ENCODE measurements at places on chromosomes 1 and 21. TPM values are rescaled to one million over a fixed set of nuclear protein-coding genes. Genes with fewer than 3 reads are reported as not detected.
A peak's percentile ranks its signal among the peaks of the same experiment; 100 is the strongest.

DNA sequence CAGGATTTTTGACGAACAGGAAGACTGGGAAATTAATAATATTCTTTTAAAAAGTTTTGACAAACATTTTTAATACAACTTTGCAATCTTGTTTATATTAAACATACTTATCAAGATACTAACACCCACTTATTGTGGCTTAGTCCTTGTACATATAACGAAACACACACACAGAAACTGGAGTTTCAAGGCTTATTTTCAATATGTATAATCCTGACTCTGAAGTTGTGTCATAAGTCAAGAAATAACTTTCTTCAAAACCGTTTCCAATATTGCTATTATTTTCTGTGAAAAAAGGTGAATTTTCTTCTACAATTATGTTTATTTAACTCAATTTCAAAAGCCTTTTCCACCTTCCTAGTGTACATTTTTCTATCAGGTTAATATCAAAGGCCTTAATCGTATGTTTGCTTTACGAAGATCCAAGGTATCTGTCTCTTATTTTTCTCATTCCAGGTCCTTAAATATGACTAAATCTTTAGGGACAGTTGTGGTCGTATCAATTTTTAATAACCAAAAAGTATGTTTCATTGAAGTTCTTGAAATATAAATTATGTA lies 1.8 kb downstream of the CDKN2C start:
- no peak for DNase-seq

- no peak for DNase-seq
Observed at GRCh38 chr1:107867422-107867821, 97.6 kb downstream of the VAV3 start.

GRCh38 chr1:206986402-206986801 lies 16.1 kb upstream of the FCAMR start:
- DNase-seq, result no peak

GABRD gene
- 1.4 TPM for polyA plus RNA-seq

LRRC38 gene
- polyA plus RNA-seq, result not detected

- peak; percentile 27 for DNase-seq
Observed at GRCh38 chr1:64242895-64243756, 39.7 kb downstream of the UBE2U start.

CLDN19 gene
- polyA plus RNA-seq, result 119 TPM

DNA sequence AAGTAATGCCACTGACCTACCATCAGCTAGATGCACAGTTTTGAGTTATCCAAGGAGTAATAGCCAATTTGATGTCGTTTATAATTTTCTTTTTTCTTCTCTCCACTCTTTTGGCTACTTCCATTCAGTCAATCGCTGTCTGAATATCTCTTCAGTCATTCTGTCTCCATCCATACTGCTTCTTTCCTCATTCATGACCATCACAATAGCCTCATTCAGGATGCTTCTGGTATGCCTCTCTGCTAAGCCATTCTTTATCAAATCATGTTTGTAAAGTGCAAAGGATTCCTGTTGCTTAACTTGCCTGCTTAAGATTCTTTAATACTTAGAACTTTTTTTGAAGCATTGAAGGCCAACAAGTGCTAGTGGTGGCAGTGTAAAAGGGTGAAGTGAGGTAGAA lies 20.2 kb downstream of the TYW3 start:
- no peak for DNase-seq

DNA sequence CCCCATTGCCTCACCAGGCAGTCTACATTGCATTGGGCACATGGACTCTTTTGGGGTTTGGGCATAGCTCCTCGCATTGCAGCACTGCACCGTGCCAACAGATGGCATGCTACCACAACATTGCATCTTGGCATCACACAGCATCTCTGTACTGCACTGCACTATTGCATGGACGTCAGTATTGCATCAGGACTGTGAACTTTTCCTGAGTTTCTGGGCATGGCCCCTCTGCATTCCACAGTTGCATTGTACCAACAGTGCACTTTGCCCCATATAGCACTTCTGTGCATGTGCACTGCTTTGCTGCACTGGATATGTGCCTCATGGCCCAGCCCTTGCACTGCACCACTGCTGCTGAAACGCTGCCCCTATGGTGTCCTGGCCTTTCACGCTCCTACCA lies 9.6 kb downstream of the PTPRU start:
- no peak for DNase-seq

GRCh38 chr1:89499320-89499719 lies 25.3 kb upstream of the LRRC8B start:
- DNase-seq, result no peak

GRCh38 chr1:17903386-17903785 lies 148.3 kb downstream of the ACTL8 start:
- DNase-seq, result no peak

DNA sequence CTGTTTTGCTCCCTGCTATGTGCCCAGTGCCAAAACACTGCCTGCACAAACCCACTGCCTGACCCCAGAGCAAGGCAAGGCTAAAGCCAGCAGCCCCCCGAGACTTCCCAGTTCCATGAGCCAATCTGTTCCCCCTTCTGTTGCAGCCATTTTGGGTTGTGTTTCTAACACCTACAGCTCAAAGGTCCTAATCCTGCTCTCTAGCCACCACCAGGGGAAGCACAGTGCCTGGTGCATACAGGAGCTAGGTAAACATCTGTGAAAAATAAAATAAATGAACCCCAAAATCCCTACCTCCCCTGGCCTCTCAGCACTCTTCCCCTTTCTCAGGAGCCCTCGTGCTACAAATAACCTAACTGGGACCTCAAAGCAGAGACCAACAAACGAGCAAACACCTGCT lies 190.2 kb downstream of the MATN1 start:
- DNase-seq, result no peak

- DNase-seq, result peak; percentile 24
Observed at GRCh38 chr1:3968851-3969250, 68.8 kb upstream of the C1orf174 start.

IRF6 gene
- polyA plus RNA-seq, result 20.6 TPM

DNA sequence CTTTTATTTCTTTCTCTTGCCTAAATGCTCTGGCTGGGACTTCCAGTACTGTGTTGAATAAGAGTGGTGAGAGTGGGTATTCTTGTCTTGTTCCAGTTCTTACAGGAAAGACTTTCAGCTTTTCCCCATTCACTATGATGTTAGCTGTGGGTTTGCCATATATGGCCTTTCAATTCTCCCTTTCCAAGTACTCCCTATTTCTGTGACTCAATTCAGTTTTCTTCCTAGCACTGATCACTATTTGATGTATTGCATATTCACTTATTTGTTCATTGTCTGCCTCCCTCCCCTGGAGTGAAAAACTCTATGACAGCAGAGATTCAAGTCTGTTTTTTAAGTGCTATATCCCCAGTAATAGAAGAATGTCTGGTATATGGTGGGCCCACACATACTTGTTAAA lies 618.2 kb upstream of the CAMK1G start:
- DNase-seq, result no peak

GRCh38 chr1:230705289-230706019 lies 8.5 kb downstream of the AGT start:
- DNase-seq, result no peak

FYB2 gene
- 0.96 TPM for polyA plus RNA-seq

COL6A2 gene
- polyA plus RNA-seq, result 264 TPM

- DNase-seq, result no peak
Observed at GRCh38 chr1:61085983-61086644, 3.8 kb downstream of the NFIA start.

GRCh38 chr21:25872271-25872670 lies 137.5 kb downstream of the GABPA start:
- DNase-seq, result no peak

- peak; percentile 42 for DNase-seq
Observed at GRCh38 chr1:5067246-5067645, 412.8 kb downstream of the AJAP1 start.

DNA sequence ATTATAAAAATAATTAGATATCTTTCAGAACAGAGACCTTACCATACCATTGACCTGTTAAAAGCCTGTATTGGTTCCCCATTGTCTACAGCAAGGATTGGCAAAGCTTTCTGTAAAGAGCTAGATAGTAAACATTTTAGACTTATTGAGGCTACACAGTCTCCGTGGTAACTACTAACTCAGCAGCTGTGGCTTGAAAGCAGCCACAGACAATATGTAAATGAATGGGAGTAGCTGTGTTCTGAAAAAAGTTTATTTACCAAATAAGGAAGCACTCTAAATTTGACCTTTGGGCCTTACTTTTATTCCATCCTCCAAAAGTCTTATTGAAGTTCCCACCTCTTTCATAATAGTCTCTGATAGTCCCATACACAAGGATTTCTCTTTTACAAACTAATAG lies 39.7 kb downstream of the NUP210L start:
- no peak for DNase-seq

GRCh38 chr1:47870946-47871676 lies 126.1 kb downstream of the TRABD2B start:
- no peak for DNase-seq

OR2T2 gene
- polyA plus RNA-seq, result not detected

GRCh38 chr1:31657020-31657804 lies 12.5 kb upstream of the PEF1 start:
- no peak for DNase-seq

DNA sequence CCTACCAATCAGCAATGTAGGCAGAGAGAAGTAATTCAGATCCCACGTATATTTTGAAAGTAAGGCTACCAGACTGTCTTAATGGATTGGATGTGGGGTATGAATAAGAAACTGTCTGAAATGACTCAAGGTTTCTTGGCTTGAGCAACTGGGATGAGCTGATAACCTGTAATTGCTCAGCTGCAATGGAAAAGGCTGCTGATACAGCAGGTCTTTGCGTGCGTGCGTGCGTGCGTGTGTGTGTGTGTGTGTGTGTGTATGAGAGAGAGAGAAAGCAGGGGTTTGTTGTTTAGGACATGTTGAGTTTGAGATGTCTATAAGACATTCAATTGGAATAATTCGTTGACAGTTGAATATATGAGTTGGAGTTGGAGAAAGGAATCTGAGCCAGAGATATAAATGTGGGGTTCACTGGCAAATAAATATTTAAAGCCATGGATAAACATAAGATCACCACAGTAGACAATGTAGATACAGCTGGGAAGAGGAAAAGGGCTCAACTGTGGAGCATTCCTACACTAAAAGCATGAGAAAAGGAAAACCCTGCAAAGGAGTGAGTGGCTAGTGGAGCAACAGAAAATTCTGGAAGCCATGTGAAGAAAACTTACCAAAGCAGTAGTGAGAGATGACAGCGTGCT lies 72.9 kb downstream of the UCHL5 start:
- no peak for DNase-seq

DNA sequence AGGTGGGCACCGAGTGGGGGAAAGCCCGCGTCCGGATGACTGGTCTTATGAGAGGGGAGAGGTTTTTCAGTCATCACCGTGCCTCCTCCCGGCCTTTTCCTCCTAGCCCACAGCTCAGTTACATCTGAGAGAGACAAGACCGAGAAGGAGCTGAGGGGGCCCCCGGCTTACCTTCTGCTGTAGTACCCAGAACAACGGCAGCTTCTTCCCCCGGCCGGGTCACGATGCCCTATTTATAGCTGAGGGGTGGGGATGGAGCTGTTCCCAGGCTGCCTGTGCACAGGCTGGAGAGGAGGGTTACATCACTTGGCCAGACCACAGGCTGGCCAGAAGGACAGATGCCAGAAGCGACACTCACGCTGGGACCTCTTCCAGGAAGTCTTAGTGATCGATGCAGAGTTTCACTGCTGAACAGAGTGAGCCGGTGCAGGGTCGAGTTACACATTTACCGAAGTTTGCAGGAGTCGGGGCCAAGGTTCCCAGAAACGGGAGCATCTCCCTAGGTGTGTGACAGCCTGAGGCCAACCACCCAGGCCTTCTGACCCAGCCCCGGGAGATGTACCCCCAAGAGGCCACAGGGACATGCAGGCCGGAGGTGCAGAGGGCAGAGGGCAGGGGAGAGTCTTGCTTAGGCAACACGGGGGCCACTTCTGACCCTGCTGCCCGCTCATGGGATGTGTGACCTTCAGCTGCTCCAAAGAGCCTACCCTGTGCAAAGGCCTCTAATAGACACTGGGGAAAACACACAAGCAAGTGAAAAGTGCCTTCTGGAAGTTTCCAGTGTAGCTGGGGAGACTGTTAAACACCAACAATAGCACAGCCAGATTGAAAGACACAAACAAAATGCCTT lies at the start of gene AGT:
Gene AGT (minus strand): TSS at position 208 of the 850 bp plus-strand sequence. CDS start 3,299 bp downstream, outside the sequence.
- DNase-seq, result no peak

DNA sequence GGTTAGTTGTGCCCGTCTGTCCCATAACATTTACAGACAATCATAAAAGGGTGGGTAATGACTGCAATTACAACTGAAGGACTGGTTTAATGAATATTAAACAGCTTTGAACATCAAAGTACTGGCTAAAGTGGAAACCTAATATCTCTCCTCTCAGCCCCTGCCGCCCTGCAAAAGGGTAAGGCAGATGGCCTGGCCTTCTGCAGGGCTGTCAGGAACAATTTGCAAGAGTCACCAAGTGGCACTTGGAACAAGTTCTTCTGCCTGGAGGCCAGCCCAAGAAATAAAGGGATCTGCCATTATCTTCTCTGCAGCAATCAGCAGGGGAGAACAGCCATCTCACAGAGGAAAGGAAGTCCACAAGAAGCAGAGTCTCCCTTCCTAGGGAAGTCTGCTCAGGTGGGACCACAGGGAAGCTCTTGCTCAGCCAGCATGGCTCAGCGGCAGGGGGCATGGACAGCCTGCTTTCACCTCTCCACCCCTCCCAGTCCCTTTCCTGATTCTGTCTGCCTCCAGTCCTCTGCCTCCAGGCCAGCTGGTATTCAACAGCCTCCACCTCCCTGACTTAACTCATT lies 96.1 kb downstream of the TRABD2B start:
- DNase-seq, result no peak

DNA sequence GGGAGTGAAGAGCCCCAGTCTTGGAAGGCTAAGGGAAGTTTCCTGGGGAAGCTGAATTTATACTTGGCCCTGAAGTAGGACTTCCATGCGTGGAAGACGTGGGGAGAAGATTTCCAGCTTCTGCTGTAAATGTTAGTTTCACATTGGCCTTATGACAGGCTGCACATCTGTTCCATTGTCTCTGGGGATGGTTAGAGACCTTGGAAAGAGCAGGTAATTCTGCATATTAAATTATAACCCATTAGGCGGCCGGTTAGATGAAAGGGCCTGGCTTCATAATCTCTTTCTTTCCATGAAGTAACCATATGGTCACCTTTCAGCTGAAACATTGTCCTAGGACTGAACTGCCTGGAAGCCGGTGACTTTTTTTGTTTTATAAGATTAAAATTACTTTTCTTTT lies 37.5 kb downstream of the DPT start:
- no peak for DNase-seq

CALML6 gene
- 0.71 TPM for polyA plus RNA-seq

GRCh38 chr1:210291786-210292230 lies 36.9 kb upstream of the HHAT start:
- peak; percentile 67 for DNase-seq

OLIG2 gene
- not detected for polyA plus RNA-seq

- no peak for DNase-seq
Observed at GRCh38 chr21:14092834-14093560, 117.8 kb downstream of the LIPI start.

GRCh38 chr1:42003433-42003832 lies 84.7 kb upstream of the HIVEP3 start:
- no peak for DNase-seq

DNA sequence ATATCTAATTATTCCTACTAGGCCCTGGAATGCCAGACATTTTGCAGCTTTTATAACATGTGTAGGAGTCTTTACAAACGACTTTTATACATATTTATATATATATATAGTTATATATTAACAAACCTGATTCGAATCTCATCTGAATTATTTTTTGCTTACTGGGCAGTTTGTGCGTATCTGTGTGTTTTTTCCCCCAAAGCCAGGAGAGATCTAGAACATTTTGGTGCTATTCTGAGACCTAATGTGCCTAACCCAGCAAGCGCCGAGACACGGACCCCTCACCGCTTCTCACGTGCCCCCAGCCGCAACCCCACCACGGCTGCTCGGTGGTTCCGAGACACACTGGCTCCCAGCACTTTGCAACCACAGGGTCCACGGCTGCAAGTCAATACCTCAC lies 54.8 kb downstream of the CASZ1 start:
- no peak for DNase-seq

All from renal pelvis (tissue), 12 donors.